Activated T-cell treated with anti-CD3 and anti-CD28 coated beads for 24 hours (primary cell): ENCODE measurements at places on chromosomes 13 and 19.

DNA sequence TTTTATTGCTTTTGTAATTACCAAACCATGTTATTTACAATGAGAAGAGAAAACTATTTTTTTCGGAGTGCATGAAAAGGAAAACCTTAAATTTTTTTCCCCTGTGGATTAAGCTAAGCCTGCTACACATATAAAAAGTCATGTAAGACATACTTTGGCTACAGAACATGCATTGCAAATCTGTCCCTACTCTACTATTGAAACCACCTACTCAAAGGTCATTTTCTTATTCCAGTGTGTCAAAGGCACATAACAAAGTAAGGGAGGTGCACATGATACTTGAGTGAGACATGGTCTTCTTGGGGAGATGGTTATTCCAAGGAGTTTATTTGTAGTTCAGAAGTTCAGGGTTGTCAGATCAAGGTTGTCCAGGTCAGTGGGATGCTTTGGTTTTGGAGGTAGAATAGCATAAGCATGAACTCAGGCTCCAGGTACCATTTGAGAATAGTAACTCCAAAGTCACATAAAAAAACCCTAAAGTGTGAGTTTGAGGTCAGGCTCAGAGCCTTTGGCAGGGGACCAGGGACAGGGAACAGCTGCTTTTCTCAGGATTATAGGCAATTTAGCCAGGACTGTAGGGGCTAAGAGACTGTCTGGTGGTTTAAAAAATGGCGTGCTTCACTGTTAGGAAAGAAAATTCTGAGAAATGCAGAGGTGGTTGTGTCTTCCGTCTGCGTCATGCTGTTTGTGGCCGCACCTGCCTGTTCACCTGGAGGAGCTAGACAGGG lies 15.4 kb downstream of the FARP1 start:
- DNase-seq = no peak

DNA sequence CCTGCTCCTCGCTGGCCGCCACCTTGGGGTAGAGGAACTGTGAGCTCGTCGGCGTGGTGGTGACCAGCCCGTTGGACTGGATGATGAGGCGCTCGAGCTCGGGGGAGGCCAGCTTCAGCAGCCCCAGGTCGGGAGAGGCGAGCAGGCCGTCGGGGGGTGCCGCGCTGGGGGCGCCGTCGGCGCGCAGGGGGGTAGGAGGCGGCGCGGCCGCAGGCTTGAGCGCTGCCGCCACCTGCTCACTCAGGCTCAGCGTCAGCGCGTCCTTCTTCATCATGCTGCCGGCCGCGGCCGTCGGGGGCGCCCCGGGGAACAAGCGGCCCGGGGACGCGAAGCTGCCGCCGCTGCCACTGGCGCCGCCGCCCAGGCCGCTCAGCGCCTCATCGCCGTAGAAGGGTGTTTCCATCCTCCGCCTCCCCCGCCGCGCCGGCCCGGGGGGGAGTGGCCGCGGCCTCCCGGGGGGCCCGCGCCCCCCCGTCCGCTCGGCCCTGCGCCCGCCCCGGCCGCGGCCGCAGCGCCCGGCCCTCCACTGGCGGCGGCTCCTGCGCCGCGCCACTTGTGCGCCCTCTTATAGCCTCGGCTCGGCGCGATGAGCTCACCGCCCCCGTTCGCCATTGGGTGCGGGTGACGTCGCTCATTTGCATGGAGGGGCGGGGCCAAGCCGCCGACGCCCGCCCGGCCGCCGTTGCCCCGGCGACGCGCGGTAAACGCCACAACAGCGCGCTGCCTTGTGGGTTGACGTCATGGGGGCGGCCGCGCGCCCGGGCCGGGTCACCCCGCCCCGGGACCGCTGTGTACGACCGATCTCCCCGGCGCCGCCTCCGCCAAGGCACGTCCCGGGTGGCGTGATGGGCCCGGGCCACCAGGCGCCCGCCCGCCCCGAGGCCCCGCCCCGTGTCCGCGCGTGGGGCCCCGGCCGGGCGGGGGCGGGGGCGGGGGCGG lies at the start of gene JUND:
Gene JUND (minus strand): TSS at position 541 of the 939 bp plus-strand sequence. CDS start 138 bp downstream, at position 403.
- peak; percentile 96 for DNase-seq

DNA sequence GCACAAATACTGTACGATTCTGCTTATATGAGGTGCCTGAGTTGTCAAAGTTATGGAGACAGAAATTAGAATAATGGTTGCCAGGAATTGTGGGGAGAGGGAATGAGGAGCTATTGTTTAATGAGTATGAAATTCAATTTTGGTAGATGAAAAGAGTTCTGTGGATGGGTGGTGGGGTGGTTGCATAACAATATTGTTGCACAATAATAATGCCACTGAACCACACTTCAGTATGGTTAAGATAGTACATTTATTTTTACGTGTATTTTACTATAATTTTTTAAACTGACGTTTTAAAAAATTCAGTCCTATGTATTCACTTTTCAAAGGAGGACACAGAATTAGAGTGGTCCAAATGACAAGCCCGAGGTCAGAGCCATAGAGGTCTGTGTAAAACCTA lies 1.8 kb upstream of the OXGR1 start:
- DNase-seq = no peak

- no peak for DNase-seq
Observed at GRCh38 chr13:38875186-38875875, 115.3 kb downstream of the STOML3 start.

GRCh38 chr19:290372-291005 lies 714 bp downstream of the PLPP2 start:
- DNase-seq = peak; percentile 10
